ENCODE measurements at places on chromosomes 3 and 15.
A peak's percentile ranks its signal among the peaks of the same experiment; 100 is the strongest.

DNA sequence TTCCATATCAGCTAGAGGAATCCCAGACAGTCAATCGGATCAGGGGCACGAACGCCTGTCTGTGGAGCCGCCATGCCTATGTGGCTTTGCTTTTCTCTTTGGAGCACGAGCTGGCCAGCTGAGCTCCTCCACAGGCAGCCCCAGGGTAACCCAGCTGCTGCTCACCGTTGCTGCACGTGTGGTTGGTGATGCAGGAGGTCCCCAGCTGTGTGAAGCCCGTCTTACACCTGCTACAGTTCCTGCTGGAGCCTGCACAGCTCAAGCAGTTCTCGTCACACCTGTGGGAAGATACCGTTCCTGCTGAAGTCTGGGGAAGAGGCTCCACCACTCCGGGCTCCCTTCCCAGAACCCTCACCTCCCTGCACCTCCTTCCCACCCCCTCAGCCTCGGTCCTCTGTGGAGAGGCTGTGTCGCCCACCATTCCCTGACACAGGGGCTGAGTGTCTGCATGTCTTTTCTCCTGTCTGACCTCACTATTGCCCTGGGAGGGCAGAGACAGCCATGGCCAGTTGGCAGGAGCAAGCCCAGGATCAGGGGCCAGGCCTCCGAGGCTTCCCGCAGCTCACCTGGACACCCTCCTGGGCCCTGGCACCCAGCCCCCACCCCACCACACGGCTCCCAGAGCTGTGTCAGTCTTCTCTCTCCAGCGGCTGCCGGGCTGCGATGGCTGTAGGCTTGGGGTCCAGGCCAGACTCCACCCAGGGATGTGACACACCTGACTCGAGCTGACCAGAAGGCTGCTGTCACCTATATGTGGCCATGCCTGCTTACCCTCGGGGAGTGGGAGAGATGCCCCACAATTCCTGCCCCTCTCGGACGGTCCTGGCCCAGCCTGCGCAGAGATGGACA is 12.2 kb upstream of the SNRPA1 start:
- no peak for DNase-seq

DNA sequence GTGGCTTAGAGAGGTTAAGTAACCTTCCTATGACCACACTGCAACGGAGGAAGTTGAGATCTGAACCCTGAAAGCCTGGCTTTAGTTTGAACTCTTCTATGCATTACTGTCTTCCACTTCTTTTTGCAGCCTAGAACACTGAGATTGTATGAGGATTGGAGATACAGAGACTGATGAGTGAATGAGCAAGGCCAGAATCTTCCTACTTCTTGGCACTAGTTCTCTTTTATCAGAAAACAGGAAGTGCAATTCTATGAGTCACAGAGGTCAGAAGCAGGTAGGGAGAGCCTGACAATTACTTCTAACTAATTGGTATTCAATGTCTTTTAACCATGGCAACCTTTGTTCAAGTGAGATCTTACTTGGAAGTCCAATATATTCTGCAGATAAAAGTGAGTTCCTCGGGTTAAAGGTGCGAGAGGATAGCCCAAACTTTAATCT is 219.0 kb downstream of the SHQ1 start:
- DNase-seq, result peak; percentile 30

- DNase-seq, result no peak
Observed at GRCh38 chr3:179697736-179698332, 45.0 kb downstream of the USP13 start.

DNA sequence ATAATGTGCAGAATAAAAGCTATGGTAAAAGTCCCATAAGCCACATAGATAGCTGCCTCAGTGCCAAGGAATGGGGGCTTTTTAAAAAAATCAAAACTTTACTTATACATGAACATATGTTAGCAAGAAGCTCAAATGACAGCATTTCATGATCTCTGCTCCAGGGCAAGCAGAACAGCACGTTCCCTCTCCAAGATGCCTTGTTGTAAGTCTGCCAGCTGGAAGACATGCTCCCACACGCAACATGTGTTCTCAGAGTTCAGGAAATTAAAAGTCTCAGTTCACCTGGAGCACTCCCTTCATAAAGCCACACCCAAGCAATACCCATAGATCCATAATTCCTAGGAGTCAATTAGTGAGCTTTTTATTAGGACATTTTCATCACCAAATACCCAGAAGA is 52.2 kb downstream of the ABI3BP start:
- DNase-seq, result no peak

DNA sequence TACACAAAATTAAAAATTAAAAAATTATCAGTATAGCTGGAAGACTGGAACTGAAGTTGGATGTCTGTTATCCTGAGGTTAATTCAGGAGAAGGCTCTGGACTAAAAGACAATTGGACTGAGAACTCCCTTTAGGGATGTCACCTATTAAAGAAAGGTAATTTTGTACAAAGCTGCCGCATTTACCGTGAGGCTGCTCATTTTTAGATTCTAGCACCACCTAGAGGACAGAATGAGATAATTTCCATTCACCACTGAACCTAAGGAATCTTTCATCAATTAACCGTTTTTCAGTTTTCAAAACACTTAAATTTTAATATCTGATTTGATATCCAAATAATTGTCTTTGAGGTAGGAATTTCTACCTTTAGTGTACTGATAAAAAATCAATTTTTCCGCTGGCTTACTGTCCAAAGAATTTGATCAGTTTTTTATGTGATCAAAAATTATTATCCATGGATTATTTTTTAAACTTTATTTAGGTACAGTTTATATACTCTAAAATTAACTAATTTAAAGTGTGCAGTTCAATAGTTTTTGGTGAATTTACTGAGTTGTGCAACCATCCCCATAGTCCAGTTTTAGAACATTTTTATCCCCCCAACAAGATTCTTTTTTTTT is 106.7 kb upstream of the TNIK start:
- DNase-seq, result peak; percentile 73

GRCh38 chr15:92624401-92624991 is 31.1 kb downstream of the FAM174B start:
- DNase-seq, result no peak

DNA sequence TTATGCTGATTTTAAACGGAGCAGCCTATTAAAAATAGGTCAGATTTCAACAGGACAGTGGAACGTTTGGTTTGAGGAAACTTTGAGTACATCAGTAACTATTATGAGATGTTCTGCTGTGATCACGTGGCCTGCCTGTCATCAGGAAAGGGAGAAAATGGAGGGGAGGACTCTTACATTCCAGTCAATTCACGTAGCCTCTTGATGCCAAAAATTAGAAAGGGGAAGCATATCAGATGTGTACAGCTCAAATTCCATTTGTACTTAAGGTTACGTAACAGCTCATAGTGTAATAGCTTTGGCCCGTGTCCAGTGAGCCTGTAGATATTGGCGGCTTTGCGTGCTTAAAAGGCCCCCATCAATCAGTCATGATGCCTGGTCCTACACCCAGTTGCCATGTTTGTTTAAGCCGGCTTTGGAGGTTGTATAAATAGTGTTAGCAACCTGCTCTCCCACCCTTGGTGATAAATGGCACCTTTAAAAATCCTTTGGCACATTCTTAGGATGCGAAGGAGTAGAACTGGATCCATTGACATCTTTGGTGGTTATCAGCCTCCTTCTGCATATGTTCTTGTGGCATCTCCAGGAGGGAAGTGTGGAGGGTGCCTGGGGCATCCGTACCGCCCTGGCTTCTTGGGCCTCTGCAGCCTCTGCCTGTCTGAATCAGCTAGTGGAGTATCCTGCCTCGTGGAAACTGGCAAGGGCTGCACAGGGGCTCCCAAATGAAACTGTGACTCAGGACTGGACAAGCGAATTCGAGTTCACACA is 163.9 kb downstream of the THSD4 start:
- DNase-seq, result no peak

GRCh38 chr15:38954090-38954489 is 389.5 kb upstream of the RASGRP1 start:
- no peak for DNase-seq

GRCh38 chr3:127485396-127486170 is 105.0 kb downstream of the TPRA1 start:
- DNase-seq, result no peak

DNA sequence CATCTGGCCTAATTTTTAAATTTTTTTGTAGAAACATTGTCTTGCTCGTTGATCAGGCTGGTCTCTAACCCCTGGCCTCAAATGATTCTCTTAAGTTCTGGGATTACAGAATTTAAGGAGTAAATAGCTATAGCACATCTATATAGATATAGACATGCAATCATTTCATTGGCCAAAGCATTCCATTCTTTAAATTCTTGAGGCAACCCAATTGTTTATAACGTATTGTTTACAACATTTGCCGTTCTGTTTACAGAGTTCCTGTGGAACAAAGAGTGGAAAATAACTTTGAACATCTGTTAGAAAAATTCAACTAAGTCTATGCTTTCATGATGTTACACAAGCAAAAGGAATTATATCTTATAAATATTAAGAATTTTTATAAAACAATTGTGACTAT is 205.2 kb upstream of the ROBO2 start:
- no peak for DNase-seq

DNA sequence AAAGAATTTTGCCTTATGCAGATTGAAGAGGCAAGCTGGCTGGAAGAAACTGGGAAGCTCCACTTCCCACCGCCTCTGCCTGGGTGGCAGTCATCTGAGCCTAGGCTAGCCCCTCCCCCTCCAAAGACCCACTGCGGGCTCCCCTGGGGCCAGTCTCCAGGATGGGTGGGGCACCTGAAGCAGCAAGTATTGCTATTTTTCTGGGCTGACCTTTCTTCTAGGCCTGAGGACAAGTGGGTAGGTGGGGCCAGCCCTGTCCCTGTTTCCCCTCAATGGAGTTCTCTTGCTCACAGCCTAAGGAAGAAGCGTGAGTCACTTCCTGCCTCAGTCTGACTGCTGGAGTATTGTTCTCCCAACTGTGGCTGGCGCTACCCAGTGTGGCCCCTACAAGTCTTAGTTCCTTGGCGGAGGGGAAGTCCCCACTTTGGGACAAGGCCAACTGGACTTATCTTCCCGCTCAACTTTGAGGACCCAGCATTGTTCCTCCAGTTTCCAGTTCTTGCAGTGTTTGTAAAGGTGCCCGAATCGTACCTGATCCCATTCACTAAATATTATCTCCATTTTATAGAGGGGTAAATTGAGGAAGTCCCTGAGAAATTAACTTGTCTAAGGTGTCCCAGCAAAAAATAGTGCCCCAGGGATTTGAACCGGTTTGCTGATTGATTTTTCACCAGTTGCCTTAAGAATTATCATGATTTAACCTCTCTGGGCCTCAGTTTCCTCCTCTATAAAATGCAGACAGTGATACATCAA is 1.4 kb downstream of the FURIN start:
- peak; percentile 42 for DNase-seq

DNA sequence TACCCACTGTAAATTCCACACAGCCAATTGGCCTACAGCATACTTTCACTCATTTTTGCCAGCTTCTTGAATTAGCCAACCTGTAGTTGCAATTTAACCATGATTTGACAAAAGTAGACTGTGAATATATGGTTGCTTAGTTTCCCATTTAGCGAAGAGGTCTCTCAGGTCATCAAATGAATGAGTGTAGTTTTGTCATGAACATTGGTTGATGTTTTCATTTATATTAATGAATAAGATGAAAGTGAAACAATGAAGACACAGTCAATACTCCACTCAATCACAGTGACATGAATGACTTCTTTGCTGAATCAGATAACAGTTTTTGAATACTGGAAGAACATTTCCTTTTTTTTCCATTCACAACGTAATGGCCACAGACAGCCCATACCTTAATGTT is 15.3 kb upstream of the FAM3D start:
- no peak for DNase-seq

DNA sequence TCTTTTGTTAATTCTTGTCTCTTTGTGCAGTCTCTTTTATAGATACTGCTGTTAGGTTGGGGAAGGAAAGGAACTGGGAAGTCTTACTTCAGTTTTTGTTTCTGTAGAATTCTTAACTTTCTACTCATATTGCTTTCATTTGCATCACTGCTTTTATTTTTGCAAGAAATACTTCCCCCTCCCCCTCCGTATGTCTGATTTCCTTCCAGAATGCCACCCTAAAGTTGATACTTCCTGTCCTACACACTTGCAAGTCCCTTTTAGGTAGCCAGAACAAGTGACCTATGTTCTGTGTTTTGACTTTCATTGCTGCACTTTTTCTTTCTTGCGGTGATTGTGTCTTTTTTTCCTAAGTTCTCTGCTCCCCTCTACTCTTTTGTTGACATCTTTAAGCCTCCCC is 477.4 kb downstream of the RSL24D1 start:
- no peak for DNase-seq

DNA sequence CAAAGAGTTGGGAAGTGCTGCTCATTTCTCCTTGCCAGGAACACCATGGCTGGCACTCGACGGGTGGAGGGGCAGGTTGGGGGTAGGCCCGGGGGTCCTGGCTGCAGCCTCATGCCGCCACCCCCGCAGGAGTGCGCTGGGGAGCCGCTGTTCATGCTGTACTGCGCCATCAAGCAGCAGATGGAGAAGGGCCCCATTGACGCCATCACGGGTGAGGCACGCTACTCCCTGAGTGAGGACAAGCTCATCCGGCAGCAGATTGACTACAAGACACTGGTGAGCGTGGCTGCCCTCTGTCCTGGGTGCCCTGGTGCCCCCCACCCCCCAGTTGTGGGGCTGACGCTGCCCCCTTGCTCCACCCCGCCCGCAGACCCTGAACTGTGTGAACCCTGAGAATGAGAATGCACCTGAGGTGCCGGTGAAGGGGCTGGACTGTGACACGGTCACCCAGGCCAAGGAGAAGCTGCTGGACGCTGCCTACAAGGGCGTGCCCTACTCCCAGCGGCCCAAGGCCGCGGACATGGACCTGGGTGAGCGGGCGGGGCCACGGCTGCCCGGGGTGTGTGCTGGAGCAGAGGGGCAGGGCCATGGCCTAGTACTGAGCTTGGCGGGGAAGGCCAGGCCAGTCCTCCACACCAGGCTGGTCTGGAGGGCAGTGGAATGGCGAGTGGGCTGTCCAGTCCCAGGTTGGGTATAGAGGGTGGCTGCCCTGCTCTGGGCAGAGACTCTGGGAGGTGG is 45.1 kb downstream of the PLXNA1 start:
- DNase-seq, result no peak

- DNase-seq, result no peak
Observed at GRCh38 chr15:27448986-27449385, 478.0 kb downstream of the GABRG3 start.

DNA sequence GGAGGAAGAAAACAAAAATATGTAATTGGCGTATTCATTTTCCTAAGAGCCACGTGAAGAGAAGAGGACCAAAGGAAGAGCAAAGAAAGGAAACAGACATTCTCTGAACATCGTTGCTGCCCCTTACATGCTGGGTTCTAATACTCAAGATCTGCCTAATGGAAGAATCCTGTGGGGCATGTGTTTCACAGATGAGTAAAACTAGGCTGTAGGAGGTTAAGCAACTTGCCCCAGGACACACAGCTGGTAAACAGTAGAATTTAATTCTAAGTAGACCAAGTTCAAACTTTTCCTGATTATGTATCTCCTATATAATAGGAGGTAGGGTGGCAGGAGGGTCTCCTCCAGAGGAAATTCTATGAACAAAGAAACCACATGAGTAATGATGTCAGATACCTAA is 106.1 kb upstream of the TNFAIP8L3 start:
- DNase-seq, result no peak

DNA sequence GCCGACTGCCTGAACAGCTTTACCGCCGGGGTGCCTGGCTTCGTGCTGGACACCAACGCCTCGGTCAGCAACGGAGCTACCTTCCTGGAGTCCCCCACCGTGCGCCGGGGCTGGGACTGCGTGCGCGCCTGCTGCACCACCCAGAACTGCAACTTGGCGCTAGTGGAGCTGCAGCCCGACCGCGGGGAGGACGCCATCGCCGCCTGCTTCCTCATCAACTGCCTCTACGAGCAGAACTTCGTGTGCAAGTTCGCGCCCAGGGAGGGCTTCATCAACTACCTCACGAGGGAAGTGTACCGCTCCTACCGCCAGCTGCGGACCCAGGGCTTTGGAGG is 815 bp downstream of the SPINT1 start:
- DNase-seq, result peak; percentile 24

GRCh38 chr3:138230525-138230924 is 43.4 kb downstream of the ARMC8 start:
- DNase-seq, result no peak

Data from CD4-positive, alpha-beta T cell treated with Interleukin-17A for 1 hour (primary cell).